H7 (cell line): ENCODE measurements at places on chromosomes 12 and 14. TPM values are rescaled to one million over a fixed set of nuclear protein-coding genes. Genes with fewer than 3 reads are reported as not detected.

- peak; percentile 12 for DNase-seq
Measured at GRCh38 chr14:88825078-88825458, 617 bp downstream of the TTC8 start.

DNA sequence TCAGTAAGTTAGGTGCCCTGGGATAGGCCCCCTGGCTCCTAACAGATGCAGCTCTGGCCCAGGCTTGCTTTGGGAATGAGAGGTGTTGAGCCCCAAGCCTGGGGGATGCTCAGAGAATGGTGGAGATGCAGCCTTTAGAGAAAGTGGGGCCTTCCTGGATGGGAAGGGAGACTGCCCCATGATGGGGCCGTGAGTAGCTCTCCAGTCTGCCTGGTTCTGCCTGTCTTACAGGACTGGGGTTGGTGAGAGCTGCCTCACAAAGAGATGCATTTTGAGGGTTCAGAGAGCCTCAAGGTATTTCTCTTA is 523 bp upstream of the VRTN start:
- DNase-seq: no peak

- no peak for DNase-seq
Measured at GRCh38 chr12:18135509-18135908, 45.5 kb upstream of the RERGL start.

GRCh38 chr14:89206389-89207031 is 210.5 kb downstream of the FOXN3 start:
- no peak for DNase-seq

GRCh38 chr12:24025153-24025798 is 75.8 kb upstream of the SOX5 start:
- DNase-seq: no peak

- DNase-seq: no peak
Measured at GRCh38 chr14:105062048-105062433, 3.2 kb downstream of the GPR132 start.

DNA sequence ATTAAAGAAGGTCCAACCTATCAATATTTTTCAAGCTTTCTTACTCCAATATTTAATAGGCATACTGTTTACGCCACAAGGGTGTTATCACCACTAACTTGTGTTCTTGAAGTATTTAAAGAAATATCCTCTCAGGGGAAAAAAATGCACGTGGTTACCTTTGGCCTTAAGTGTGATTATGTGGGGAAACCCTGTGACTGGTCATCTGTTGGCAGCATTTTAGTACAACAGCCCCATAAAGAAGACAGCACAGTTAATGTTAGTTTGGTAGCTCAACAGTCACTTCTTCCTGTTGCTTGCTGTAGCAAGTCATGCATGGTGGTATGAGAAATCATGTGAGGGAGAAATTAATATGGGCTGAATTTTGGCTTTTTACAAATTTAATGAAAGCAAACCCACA is 1021.5 kb upstream of the TMEM132C start:
- DNase-seq: no peak

- no peak for DNase-seq
Measured at GRCh38 chr12:65859519-65859918, 35.2 kb downstream of the HMGA2 start.

- no peak for DNase-seq
Measured at GRCh38 chr14:69701857-69702256, 65.1 kb upstream of the SRSF5 start.

DNA sequence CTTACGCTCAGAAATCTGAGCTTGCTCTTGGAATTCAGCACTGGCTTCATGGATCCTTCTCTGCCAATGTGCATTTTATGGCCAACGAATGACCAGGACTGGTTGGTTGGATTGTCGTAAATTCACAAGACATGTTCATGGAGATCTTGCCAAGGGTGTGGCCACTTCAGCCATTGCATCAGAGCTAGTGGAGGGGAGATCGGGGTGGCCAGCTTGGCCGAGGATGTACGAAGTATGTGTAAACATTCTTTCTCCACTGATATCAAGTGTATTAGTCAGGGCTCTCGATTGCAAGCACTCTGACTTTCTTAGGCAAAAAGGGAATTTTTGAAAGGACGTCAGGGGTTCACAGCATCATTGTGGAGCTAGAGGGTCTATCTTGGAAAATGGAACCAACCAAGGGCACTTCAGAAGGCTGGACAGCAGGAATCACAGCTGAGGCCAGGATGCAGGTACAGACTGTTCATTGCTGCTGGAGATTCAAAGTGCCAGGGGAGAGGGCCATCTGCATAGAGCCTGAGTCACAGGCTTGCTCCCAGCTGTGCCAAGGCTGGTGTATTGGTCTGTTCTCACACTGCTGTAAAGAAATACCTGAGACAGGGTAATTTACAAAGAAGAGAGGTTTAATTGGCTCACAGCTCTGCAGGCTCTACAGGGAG is 32.9 kb upstream of the ADGRD1 start:
- no peak for DNase-seq

DNA sequence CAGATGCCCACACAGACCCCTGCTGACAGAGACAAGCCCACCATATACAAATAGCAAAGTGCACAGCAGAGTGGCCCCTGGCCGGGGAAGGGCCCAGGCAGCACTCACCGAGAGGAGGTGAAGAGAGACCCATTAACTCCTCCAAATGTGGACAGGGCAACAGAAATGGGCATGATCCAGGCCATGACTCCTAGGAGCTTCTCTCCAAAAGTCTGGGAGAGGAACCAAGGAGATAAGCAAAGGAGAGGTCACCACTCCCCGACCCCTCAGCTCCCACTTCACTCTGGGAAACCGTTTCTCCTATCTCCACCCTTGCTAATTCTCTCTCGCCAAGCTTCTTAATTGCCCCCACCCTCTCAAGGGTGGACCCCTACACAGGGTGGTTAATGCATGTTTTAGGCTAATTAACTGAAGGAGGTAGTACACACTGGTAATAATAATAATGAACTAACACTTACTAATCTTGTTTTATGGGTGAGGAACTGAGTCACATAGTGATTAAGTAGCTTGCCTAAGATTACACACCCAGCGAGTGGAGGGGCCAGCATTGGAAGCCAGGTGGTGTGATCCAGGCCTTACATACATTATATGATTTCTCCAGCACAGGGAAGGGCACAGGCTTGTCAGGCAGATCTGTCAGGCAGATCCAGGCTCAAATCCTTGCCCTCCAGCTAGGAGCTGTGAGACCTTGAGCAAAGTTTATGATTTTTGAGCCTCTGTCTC is 18.9 kb upstream of the CEBPE start:
- no peak for DNase-seq

GRCh38 chr12:68324531-68324930 is 7.6 kb downstream of the MDM1 start:
- DNase-seq: no peak

DNA sequence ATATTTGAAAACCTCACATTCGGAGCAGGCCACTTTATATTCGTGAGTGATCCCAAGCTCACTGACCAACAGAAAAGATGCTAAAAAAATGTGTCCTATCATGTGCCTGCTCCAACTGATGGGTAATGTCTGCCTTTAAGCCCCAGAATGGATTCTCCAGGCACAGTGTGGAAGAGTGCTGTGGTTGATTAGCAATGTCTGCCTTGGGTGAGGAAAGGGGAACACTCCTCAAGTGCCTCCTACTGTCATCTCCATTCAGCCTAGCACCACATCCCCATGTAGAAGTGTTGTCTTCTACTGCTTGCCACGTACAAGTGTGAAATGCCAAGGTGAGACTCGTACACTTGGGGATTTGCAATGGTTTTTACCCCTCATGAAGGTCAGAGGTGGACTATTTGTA is 199.3 kb downstream of the SLC41A2 start:
- DNase-seq: peak; percentile 3

- no peak for DNase-seq
Measured at GRCh38 chr12:17381211-17381610, 708.8 kb downstream of the RERGL start.

- peak; percentile 30 for DNase-seq
Measured at GRCh38 chr12:93563807-93564538, 8.5 kb upstream of the SOCS2 start.

GRCh38 chr12:95653771-95654546 is 102.7 kb upstream of the USP44 start:
- no peak for DNase-seq

DNA sequence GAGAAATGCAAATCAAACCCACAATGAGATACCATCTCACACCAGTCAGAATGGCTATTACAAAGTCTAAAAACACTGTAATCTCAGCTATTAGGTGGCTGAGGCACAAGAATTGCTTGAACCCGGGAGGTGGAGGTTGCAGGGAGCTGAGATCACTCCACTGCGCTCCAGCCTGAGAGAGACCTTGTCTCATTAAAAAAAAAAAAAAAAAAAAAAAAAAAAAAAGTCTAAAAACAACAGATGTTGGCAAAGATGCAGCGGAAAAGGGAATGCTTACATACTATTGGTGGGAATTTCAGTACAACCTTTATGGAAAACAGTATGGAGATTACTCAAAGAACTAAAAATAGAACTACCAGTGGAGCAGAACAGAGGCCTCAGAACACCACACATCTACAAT is 19.0 kb upstream of the ATF7 start:
- no peak for DNase-seq

GRCh38 chr12:95412482-95413311 is 61.3 kb upstream of the METAP2 start:
- DNase-seq: no peak

GRCh38 chr12:9647825-9648700 is 21.4 kb upstream of the CLEC2D start:
- DNase-seq: peak; percentile 88

GRCh38 chr12:98698603-98699463 is 53.7 kb downstream of the APAF1 start:
- peak; percentile 56 for DNase-seq

GRCh38 chr14:75222208-75222701 is 45.8 kb upstream of the TMED10 start:
- no peak for DNase-seq

DNA sequence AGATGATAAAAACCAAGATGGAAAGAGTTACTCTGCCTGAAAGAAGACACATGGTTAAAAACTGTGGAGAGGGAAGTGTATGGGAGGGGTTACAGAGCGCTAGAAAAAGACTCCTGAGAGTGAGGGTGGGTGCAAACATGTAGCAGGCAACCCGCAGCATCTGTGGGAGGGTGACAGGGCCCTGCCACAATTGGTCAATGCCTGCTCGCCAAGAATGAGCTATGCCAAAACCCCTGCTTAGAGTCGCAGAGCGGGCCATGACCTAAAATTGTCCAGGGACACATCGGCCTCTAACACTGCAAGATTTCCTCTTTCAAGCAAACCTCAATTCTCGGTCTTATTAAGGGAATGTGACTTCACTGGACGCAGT is 700 bp downstream of the PRKAG1 start:
- DNase-seq: no peak

DNA sequence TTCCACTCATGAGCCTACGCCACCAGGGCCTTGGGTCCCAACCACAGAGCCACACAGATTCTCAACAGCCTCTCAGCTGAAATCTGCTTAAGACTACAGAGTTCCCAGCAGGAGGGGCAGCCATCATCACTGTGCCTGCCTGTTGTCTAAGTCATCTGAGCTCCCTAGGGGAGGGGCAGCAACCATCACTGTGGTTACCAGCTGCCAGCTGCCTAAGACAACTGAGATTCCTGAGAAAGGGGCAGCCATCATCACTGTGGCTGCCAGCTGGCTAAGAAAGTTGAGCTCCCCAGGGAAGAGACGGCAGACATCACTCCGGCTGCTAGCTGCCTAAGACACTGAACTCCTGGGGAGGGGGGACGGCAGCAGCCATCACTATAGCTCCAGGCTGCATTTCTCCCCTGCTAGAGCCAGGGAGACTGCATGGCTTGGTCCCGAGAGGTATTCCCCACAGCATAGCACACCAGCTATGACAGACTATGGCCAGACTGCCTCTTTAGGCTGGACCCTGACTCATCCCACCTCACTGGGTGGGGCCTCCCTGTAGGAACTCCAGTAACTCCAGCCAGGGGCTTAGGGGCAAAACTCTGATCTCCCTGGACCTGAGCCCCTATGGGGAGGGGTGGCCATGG is 37.2 kb upstream of the C14orf132 start:
- no peak for DNase-seq

Gene CYP46A1
- 0.04 and 0.42 TPM in 2 replicates for total RNA-seq

Gene GLI1
- total RNA-seq: 9.7 and 13.1 TPM in 2 replicates

Gene CLEC1B
- total RNA-seq: not detected in 2 replicates

Gene KRT84
- not detected in 2 replicates for total RNA-seq

Gene SLC38A4
- 0.62 and 1.3 TPM in 2 replicates for total RNA-seq

Gene KLRG1
- 3.2 and 3.8 TPM in 2 replicates for total RNA-seq

Gene TROAP
- total RNA-seq: 46.1 and 48.0 TPM in 2 replicates

Gene ATG14
- total RNA-seq: 9.6 and 11.7 TPM in 2 replicates
